Renal pelvis (tissue), 12 donors: ENCODE measurements at places on chromosomes 4 and X.

DNA sequence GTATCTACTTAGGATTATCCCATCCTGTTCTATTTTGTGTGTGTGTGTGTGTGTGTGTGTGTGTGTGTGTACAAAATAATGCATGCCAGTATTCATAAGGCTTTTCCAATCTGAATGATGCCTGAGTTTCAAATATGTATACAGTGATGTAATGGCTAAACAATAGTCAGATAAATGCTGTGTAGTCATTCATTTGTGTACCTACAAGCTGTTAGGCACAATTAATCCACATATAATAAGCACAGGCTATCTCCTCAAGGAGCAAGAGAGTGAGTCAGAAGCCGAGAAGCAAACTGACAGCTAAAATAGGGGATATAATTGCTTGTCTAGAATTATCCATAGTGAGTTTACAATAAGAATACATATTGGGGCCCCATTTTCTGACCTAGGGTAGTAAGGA, 15.7 kb downstream of the DMD start:
- no peak for DNase-seq

DNA sequence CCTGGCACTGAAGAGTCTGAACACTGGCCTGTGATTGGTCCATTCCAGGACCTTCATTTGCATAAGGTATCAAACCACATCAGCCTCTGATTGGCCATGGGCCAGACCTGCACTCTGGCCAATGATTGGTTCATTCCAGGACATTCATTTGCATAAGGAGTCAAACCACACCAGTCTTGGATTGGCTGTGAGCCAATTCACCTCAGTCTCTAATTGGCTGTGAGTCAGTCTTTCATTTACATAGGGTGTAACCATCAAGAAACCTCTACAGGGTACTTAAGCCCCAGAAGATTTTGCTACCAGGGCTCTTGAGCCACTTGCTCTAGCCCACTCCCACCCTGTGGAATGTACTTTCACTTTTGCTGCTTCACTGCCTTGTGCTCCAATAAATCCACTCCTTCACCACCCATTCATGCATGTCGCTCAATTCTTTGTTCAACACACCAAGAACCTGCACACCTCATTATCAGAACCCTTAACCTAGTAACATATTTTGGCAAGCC, 14.2 kb upstream of the HERC5 start:
- DNase-seq = no peak

DNA sequence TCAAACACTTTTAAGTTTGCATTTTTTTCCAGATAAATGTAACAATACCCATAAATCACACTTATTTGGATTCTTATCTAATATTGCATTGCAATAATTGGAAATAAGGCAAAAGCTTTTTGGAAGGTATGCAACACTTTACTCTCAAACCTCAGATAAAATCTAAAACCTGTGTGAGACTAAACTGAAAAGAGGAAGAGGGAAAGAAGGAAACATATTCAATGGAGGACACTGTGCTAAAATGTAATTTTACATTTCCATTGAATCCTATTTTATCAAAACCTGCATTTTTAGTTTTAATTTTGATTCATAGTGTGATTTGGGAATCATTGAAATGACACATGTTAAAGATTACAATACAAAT, 99.4 kb downstream of the HPGD start:
- DNase-seq = no peak

- no peak for DNase-seq
Observed at GRCh38 chr4:187251896-187252295, 528.2 kb upstream of the FAT1 start.

GRCh38 chrX:134694333-134695322, 36.4 kb upstream of the PLAC1 start:
- no peak for DNase-seq

- no peak for DNase-seq
Observed at GRCh38 chr4:40840255-40840984, 90.7 kb downstream of the NSUN7 start.

DNA sequence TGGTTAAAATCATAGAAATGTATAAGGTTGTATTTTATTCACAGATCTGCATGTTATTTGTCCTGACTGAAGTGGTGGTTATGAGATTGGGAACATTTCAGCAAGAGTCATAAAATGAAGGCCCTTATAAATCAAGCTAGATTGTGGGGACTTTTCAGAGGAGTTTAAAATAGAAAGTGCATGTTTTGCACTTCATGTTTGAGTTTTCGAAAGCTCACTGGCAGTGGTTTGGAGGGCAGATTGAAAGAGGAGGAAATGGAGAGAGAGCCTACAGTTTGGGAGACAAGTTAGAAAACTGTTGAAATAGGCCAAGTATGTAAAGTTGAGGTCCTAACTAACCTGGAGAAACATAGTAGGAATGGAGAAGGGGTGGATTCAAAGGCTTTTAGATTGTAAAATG, 124.9 kb downstream of the KDM6A start:
- no peak for DNase-seq

DNA sequence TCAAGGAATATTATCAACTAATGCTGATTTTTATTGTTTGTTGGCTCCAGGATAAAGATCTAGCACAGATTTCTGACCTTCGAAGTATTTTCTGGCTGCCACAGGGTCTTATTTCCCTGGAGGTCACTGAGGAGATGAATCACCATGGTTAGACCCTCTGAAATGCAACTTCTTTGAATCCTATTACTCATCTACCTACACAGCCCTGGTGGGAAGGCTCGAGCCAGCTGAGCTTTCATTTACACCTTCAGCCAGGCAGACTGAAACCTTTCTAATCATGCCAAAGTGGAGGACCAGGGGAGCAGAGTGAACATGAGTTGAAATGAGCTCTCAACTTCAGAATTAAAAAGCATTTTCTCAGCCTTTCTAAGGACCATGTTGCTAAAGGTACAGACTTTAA, 130.5 kb downstream of the SMIM20 start:
- no peak for DNase-seq

DNA sequence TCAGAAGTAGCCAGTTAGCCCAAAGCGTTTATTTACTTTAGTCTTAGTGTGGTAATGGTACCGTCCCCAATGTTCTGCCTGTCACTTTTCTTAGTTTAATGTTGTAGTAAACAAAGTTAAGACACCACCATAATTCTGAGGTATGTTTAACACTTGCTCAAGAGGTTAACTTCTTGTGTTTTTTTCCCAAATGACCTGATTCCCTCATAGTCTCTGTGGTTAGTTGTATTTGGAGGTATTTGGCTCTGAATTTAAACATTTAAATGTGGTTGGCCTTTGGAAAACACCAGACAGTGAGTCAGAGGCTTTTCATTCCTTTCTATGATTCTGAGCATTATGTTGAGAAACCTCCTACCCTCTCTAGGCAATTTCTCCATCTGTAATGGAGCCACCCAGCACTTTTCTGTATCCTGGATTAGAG, 47.9 kb downstream of the CXCL1 start:
- no peak for DNase-seq

- no peak for DNase-seq
Observed at GRCh38 chr4:170446782-170447181, 357.0 kb upstream of the AADAT start.

DNA sequence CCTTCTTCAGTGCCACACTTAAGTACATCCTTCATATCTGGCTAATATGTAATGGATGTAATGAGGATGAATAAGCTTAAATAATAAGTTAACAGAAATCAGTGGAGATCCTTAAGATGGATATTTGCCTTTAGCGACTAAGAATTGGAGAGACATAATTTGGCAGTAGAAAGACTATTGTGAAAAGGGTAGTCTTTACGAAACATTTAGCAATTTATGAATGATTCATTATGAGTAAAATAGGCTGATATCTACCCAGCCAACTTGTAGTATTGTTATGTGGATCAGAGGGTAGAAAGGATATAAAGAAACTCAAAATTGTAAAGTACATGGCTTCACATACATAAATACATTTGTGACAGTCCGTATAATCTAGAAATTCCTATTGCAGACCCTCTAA, 2371.8 kb downstream of the PCDH7 start:
- DNase-seq = no peak

DNA sequence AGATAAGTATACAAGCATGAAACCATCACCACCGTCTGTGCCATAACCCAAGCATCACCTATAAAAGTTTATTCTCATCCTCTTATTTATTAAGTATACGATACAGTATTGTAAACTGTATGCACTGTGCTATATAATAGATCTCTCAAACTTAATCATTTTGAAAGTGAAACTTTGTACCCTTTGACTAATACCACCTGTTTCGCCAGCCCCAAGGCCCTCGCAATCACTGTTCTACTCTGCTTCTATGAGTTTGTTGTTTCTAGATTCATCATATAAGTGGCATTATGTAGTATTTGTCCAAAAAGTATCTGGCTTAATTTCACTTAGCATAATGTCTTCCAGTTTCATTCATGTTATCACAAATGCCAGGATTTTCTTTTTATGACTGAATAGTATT, 72.1 kb upstream of the DOCK11 start:
- no peak for DNase-seq

DNA sequence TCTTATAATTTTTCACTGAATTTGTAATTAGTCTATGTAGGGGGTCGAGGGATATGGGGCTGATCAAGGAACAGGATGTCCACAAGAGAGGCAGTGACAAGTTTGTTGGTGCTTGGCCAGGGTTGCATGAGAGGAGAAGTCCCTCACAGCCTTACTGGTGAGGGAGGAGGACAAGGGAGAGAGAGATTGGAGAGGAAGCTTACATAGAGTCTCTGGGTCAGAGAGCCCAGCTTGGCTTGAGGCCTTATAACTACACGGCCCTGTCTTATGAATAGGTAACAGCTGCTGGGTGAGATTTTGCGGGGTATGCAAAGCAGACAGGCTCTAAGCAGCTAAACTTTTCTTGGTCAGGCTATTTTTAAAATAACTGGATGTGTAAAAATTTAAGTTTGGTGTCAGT, 37.9 kb upstream of the OTUD4 start:
- DNase-seq = no peak

DNA sequence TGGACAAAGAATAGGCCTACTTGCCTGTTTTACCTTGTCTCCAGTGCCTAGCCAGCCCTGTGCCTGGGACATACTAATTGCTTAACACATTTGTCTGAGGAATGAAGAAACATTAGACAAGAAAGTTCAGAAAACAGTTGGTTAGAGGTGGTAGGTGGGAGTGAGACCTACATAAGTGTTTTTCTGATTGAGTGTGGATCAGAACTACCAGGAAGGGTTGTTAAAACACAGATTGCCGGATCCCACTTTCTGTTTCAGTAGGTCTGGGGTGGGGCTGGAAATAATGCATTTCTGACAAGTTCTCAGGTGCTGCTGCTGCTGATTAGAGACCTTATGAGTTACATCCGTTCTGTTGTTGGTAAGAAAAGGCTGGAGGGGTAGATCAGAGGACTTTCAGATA, 5.7 kb upstream of the JADE1 start:
- DNase-seq = no peak

DNA sequence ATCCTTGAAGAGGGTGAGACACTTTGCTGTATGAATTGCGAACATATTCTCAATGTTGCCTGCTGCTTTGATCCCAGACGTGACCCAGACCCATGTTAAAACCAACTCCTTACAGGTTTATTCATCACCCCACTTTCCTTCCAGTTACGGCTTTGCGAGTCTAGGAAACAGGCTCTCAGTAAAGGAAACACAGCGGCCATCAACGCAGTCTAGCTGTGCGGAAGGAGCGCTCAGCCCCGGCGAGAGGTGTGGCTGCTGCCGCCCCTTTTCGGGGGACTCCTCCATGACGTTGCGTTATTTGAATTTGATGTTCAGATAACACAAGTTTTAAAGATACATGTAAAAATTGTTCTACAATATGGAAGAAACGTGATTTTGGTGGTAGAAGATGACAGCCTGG, 206.4 kb upstream of the FAT1 start:
- DNase-seq = no peak

DNA sequence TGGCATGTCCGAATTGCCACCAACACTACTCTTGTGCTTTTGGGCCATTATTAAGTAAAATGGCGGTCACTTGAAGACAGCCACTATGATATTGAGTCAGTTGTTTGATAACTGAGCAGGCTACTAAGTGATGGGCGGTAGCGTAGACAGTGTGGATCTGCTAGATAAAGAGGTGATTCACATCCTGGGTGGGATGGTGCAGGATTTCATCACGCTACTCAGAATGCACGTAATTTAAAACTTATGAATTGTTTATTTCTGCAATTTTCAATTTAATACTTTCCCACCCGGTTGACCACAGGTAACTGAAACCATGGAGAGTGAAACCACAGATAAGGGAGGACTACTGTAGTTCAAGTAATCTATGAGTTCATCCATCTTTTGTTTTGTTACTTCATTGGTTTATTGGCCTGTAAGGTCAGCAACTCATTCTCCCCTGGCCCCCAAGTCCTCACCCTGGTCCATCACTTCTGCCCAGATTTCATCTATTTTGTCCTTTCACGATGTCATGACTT, 2.9 kb downstream of the ARAF start:
- no peak for DNase-seq

- DNase-seq = peak; percentile 35
Observed at GRCh38 chrX:115650916-115651315, 89.9 kb downstream of the PLS3 start.

DNA sequence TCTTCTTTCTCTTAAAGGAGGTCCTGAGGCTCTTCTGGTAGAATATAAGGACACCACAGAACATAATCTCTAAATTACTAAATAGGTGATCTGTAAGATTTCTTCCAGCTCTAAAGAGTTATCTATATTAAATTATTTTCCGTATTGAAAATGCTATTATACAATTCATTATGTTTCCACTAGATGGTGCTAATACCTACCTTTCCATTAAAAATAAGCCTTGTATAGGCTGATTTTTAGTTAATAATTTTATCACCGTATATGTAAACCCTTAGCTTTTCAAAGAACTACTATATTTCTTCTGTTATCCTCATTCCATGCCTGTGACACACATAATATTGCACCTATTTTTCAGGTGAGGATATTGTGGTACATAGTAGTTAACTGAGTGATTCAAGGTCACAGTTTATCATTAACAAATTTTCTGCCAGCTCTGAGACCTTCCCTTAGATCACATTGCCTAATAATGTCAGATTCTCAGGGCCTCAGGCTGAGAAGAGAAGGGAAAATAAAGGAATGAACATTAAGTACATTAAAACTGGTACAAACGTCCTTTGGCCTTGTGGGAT, 138.8 kb downstream of the TEX11 start:
- no peak for DNase-seq

GRCh38 chr4:25532591-25532990, 123.1 kb upstream of the SLC34A2 start:
- DNase-seq = no peak

DNA sequence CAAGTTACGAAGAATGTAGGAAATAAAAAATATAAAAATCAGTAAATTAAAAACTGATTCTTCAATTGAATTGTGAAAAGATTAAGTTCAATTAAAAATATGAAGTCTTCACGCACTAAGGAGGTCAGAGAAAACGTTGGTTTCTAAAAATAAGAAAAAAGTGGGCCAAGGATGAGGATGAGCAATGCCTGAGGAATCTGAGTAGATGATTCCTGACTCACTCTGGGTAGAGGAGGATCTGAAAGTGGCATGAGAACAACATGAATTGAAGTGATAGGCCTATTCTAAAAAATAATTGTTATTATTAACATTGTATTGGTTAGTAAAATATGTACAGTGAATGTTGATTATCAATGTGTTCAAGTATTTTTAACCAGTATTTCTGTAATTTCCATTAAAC, 444.2 kb downstream of the GRIA2 start:
- no peak for DNase-seq

- no peak for DNase-seq
Observed at GRCh38 chr4:184058026-184058425, 152.9 kb downstream of the STOX2 start.
